GM12892 (cell line): ENCODE measurements at places on chromosomes 3 and 15.

DNA sequence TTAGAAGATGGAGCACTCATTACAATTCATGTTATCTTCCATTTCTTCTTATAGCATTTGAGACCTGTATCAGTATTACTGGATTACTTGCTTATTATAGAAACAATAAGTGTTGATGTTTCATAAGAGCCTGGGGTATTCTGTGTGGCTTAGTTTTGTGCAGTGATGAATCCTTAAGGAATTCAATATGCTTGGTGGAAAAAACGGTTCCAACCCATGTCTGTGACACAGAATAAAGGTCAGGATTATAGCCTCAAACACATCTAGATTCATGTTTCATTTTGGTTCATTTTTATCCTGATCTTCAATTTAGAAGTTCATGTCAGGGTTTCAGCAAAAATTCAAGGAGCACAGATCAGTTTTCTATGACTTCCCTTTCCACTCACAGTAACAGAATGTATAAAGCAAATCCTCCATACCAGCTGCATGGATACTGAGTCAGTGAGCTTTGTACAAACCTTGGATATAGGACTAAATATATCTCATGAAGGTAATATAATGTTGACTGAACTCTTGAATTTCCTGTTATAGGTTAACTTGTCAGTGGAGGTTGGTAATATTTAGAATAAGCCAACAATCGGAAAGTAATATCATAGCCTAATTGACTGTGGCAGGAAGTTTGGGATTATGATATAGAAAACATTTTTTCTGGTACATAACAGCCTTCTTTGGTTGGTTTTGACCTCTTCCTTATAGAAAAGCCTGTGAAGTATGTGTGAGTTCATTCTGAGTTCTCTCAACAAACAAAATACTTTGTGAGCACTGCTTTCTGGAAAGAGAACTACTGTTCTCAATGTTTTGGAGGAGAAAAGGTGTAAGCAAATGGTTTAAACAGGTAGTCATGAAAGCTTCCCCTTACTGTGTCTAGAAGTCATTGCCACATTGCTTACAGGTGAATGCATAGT, 218.2 kb upstream of the TPM1 start:
- DNase-seq: no peak

DNA sequence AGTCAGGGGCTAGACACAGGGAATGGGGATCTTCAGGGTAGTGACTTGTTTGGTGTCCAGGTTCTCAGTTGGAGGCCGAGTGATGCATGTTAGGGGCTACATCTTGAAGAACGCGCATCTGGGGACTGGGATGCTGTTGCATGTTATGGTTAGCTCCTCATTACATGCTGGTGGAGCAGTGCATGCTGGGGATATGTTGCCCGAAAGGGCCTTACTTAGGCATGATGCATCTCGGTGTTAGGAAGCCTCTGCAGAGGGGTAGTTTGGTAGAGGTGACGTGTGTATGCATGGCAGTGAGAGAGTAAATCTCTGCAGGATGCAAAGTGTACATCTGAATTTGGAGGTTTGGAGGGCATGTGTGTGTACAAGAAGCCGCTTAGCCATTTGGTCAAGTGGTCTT, 2.4 kb downstream of the EIF4G1 start:
- DNase-seq: no peak

GRCh38 chr15:38549222-38549621, 15.4 kb downstream of the RASGRP1 start:
- DNase-seq: no peak

- DNase-seq: peak; percentile 39
Measured at GRCh38 chr3:42067326-42067725, 23.8 kb upstream of the TRAK1 start.

- no peak for DNase-seq
Measured at GRCh38 chr3:114338651-114339357, 45.0 kb downstream of the TIGIT start.

GRCh38 chr15:41417418-41418195, 712 bp downstream of the RTF1 start:
- DNase-seq: peak; percentile 39
